ENCODE measurements at places on chromosomes 1 and 21.

DNA sequence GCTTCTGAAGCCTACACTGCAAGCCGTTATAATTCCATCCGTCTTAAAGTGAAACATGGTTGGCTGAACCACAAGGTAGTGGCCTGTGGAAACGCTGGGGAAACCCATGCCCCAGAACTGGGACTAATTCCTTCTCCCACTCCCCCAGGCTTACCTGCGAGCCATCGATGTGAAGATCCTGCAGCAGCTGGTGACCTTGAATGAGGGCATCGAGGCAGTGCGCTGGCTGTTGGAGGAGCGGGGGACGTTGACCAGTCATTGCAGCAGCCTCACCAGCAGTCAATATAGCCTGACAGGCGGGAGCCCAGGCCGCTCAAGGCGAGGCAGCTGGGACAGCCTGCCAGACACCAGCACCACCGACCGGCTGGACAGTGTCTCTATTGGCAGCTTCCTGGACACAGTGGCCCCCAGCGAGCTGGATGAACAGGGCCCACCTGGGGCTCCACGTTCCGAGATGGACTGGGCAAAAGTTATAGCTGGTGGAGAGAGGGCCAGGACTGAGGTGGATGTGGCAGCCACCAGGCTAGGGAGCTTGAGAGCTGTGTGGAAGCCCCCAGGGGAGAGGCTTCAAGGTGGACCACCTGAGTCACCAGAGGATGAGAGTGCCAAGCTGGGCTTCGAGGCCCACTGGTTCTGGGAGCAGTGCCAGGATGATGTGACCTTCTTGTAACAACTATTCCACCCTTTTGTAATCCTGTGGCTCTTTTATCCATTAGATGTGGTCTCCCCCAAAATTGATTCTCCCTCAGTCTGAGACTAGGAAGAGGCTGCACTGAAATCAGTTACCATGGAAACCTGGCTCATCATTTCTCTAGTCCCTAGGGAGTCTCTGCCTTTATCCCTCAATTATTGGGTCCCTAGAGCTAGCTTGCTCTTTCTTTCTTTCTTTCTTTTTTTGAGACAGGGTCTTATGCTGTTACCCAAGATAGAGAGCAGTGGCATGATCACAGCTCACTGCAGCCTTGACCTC is 16.7 kb downstream of the LURAP1 start:
- no peak for DNase-seq

DNA sequence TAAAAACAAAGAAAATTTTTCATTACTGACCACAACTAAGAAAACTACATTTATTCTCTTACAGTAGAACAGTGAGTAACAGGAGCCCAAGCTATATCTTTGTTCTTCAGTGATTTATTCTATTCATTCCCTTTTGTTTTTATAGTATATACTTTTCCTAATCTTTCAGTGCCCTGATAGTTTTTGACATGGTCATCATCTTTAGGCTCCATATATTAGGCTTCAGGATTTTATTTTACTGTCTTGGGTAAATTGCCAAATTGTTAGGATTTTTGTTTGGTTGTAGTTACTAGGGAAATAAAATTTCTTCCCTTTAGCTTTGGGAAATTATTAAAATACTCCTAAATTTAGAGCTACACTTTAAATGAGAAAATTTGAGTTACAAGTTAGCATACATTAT is 10.3 kb downstream of the FBXO28 start:
- DNase-seq: no peak

DNA sequence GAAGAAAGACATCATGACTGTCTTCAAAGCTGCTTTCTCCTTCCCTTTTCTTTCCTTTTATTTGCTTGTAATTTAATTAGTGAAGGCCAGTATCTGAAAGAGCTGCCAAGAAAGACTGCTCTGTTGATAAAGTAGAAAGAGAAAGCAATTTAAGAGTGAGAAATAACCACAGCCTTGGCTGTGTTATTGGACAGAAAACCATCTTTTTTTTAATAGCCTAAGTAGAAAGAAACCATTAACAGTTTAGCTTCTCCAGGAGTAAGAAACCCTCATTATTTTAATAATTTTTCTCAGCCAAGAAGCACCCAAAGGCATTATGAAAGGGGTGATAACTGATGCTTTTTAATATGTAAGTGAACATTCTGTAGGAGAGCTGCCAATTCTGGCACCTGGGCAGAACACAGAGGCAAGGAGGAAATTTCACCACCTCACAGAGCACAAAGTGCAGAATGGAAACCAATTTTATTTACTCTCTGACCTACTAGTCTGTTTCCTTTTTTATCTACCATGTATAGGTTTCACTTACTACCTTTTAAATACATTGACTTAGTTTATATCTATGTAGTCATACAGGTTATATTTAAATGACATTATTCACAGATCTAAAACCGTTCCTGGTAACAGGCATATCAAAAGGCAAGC is 703.2 kb downstream of the MRPL39 start:
- no peak for DNase-seq

DNA sequence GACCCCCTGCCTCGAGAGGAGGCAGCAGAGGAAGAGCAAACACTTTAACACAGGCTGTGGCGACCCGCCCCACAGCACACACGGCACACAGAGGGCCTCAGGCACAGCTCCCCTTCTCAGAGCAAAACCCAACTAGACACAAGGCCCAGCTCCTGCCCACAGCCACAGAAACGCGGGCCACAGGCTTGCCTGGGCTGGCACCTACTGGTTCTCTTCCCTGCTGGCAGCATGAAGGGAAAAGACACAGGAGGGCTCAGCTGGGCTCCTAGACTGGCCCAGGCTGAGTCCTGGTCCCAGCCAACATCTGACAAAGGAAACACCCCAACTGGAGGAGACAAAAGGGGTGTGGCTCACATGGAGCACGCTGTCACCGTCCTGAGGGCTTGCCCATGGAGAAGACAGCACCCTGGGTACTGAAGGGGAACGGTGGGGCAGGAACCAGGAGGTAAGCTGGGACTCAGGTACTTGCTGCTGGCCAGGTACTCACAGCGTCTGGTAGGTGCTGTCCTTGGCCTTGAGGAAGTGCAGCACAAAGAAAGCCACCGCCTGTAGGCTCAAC is 3.5 kb downstream of the CD164L2 start:
- DNase-seq: no peak

GRCh38 chr1:238953448-238954010 is 432.8 kb upstream of the CHRM3 start:
- no peak for DNase-seq

GRCh38 chr1:47031059-47031458 is 7.6 kb downstream of the CYP4X1 start:
- DNase-seq: no peak

DNA sequence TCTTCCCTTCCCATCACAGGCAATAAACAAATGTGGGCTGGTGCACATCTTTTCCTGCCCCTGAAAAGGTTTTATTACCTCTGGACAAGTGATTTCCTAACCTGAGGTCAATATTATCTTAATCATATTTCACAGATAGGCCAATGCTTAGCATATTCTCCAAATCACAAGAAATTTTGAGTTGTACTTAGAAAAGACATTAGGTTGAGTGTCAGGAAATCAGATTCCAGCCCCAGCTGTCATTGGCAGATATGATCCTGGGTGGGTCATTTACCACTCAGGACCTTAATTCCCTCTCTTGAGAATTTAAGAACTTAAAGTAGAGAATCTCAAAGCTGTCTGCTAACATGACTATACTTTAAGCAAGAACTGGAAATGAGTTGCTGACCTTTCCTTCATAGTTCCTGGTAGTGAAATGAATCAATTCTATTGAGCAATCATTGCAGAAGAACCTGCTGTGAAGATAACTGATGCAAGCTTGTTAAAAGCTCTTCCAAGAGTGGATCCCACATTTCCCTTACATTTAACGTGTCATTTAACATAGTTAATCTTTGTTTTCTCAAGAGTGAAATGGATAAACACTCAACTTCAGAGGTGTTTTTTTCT is 46.4 kb upstream of the CR2 start:
- DNase-seq: no peak

DNA sequence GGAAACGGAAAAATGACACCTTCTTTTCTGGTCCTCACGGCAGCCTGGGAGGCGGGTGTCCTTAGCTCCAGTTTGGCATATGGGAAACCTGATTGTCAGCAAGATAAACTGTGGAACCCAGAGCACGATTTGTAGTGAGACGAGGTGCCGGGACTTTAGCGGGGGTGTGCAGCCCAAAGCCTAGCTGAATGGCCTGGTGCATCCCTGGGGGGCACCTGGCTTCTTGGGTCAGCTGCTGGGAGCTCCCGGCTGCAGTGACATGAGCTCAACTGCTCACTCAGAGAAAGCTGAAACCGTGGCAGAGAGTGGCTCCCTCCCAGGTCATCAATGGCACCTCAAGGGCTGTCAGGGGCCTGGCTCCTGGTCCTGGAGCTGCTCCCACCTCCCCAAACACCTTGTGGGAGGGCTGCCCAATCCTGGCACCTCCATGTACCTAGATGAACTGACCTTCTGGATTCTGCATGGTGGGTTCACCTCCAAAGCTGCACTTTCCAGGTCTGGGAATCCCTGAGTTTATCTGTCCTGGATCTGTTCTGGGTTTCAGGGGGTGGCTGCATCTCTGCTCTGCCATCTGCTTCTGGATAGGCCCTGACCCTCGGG is 260.5 kb downstream of the MATN1 start:
- no peak for DNase-seq

All from activated CD4-positive, alpha-beta T cell treated with anti-CD3 and anti-CD28 coated beads, Interleukin-2, amount 50 U/mL, for 1 hour (primary cell).